ENCODE measurements at places on chromosomes 16 and 17.

DNA sequence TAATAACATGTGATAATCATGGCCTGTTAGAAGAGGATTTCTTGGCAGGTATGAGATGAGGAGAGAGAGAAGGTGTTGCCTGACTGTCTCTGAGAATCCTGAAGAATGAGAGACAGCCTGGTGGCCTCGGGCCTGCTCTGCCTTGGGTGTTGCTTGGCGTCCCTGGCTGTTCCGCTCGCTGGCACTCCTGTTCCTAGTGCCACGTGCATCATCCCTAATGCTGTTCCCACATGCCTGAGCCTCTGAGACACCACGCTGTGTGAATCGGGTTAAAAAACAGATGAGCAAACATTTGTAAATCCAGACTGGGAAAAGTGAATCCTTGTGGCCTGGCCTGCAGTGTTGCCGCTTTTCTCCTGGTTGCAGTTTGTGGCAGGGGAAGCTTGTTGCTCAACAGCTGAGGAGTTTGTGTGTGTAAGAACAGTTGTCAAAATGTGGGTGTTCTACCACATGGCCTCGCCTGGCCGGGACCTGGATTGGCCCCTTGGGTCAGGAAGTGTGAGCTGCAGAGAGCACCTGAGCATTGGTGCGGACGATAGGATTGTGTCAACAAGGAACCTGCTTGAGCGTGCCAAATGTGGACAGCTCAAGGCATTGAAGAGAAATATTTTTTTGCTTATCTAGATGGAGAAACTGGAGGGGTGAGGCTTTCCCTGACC lies 22.0 kb downstream of the UBN1 start:
- DNase-seq: no peak

GRCh38 chr16:68499006-68499405 lies 40.1 kb upstream of the ZFP90 start:
- no peak for DNase-seq

DNA sequence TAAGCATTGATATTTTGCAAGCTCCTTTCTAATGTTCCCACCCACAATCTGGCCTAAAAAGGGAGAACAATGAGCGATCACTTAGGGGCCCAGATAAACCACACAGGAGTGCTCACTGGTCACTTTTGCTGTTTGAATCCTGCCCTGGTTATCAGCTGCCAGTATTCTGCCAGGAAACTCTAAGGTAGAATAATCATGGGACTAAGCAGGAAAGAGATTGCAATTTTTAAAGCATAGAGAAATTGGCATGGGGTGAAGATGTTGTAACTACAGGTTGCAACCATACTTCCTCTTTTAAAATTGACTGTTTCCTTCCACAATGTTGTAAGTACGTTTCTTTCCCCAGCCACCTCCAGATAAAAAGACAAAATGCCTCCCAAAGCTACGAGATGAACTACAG lies 251.2 kb upstream of the CDH11 start:
- no peak for DNase-seq

- no peak for DNase-seq
Measured at GRCh38 chr17:37849617-37849972, 74.6 kb upstream of the TBC1D3K start.

DNA sequence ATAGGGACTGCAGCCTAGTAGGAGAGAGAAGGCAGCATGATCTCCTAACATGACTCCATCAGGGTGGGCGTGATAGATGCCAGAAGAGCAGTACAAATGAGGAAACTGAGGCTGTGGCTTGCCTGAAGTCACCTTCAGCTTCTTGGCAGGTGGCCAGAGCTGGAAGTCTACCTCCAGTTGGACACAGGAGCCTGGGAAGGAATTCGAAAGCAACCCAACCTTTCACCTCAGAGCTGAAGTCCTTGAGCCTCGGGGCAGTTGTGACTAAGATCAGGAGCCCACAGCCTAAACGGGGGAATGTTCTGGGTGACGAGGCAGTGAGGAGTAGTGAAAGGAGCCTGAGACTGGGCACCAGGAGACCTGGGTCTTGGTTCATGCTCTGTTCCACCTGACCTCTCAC lies 9.4 kb upstream of the SLC52A1 start:
- DNase-seq: no peak

GRCh38 chr16:71348262-71349085 lies 10.0 kb upstream of the CALB2 start:
- DNase-seq: no peak

DNA sequence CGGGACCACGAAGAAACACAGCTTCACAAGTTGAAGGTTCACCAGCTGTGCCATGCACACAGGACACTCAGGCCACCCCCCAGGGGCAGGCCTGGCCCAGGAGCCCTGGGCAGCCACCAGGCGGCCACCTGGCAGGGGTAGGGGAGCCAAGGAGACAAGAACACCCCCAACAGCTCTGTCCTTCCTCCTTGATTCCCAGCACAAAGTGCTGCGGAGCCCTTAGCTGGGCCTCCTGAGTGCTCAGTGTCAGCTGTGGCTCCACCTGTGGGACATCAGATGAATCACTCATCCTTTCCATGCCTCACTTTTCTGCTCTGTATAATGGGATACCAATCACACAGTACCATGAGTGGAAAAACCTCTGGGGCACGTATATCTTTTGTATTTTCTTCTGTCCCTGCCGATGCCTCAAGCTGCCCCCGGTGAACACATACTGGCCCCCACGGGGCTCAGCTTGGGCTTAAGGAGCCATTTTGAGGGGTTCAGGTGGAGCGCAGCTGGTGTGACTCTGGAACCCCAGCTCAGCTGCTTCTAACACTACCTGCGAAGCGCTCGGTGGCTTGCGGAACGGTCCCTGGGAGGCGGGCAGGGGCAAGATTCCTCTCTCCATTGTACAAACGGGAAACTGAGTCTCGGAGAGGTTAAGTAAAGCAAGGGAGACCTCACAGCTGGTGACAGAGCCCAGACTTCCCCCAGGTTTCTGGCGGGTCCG lies 12.0 kb downstream of the GALK1 start:
- no peak for DNase-seq

GRCh38 chr16:17245776-17246175 lies 225.0 kb downstream of the XYLT1 start:
- no peak for DNase-seq

DNA sequence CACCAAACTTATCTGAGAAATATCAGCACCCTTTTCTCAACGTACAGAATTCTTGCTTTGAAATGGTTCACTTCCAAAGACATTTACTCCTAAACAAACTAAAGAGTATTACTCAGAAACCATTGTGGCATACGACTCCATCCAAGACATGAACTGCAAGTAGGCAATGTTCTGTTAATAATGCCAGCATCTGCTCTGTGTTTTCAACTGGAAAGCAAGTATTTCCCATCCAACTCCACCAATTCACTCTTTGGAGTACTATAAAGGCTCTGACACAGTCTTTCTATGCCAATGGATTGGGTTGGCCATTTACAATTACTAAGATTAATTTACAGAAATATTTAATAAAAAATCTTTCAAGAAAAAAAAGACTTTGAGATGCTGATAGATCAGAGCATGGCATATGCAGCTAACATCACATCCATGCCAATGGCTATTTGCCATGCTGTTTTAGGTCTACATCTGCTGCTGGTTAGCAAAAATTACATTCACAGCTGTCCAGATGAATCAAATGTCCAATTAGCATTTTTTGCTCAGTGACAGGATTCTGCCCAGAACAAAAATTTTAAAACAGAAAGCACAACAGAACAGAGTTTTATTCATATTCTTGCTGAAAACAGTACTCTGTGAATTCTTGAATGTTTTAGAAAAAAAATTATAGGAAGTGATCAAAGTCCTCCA lies 65.9 kb upstream of the HLF start:
- no peak for DNase-seq

DNA sequence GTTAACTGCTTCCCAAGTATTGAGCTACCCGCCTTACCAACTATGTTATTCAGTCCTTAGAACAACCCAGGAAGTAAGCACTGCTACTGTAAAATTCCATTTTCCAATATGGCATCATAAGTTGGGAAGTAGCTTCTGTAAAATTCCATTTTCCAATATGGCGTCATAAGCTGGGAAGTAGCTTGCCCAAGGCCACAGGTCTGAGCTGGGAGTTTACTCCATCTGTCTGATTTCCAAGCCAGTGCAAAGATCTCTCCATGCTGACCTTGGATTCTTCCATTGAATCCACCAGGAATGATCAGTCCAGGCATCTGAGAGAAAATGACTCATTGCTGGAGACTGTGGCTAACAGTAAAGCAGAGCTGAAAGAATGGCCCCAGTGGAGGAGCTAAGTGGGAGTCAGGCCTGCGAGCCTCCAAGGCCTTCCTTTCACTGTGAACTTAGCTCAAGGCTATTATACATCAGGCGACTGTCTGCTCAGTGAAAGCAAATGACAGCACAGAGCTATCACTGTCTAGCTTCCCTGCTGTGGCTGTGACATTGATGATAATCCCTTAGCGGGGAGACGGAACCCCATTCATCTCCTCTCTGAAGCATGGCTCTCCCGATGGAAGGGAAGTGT lies 430.4 kb downstream of the HAPSTR1 start:
- no peak for DNase-seq

- no peak for DNase-seq
Measured at GRCh38 chr17:73118139-73118538, 25.7 kb upstream of the SLC39A11 start.

GRCh38 chr16:89431630-89432029 lies 58.7 kb downstream of the ANKRD11 start:
- no peak for DNase-seq

- DNase-seq: no peak
Measured at GRCh38 chr17:69501591-69502468, 87.3 kb downstream of the MAP2K6 start.

DNA sequence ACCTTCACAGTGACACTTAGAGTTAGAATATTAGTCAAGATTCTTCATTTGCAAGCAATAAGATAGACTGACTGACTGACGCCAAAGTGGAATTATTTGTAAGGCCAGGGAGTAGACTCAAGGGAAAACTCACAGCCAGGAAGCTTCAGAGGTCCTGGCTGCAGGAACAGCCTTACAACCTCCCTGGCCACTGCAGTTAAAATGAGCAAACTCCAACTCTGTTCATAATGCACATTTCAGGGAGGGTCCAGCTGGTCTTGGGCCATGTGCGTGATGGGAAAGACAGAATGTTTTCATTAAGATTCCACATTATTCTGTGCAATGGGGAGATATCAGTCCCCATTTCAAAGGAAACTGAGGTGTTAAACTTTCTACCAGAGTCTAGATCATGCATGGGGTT lies 9.9 kb downstream of the CAPNS2 start:
- no peak for DNase-seq

GRCh38 chr17:12789075-12789480 lies 220 bp upstream of the ARHGAP44 start:
- DNase-seq: no peak

GRCh38 chr16:68396481-68396880 lies 51.8 kb downstream of the SMPD3 start:
- DNase-seq: peak; percentile 87

DNA sequence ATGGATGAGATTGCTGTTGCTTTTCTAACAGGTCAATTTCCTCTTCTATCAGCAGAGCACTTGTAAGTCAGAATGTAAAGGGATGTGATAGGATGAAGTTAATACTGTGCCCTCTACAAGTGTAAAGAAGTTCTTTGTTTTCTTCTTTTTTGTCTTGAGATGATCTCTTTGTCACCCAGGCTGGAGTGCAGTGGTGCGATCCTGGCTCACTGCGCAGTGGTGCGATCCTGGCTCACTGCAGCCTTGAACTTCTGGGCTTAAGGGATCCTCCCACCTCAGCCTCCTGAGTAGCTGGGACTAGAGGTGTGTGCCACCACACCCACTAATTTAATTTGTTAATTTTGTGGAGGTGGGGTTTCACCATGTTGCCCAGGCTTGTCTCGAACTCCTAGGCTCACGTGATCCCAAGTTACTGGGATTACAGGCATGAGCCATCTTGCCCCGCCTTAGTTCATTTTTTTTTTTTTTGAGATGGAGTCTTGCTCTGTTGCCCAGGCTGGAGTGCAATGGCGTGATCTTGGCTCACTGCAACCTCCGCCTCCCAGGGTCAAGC lies 21.6 kb upstream of the KPNB1 start:
- no peak for DNase-seq

GRCh38 chr16:2009164-2009711 lies 383 bp downstream of the ZNF598 start:
- DNase-seq: peak; percentile 77

GRCh38 chr16:27795992-27796614 lies 246.2 kb downstream of the KATNIP start:
- peak; percentile 78 for DNase-seq

DNA sequence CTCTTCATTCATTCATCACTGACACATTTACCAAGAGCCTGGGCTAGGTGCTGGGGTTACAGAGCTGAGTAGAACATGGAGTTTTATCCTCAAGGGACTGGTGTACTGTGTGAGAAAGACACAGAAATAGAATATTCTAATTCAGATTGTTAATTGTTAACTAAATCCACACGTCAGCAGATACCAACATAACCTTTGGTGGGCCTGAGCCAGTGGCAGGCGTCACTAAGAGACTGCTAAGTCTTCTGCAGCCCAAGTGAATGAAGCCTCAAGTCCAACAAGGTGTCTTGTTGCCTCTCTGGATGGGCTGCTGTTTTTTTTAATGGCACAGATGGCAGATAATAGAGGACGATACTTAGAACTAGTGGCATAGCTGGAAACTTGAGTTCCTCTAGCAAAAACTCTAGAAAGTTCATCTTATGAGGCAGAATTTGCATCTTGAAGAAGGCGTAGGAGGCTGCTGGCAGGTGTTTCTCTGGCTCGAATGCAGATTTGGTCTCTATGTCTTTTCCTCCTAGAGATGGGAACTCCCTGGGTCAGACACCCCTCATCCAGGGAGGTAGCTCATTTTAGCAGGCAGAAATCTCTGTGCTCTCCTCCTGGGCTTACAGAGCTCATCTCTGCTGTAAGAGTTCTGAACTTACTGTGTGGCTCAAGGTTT lies 179.5 kb downstream of the NTN1 start:
- DNase-seq: no peak

DNA sequence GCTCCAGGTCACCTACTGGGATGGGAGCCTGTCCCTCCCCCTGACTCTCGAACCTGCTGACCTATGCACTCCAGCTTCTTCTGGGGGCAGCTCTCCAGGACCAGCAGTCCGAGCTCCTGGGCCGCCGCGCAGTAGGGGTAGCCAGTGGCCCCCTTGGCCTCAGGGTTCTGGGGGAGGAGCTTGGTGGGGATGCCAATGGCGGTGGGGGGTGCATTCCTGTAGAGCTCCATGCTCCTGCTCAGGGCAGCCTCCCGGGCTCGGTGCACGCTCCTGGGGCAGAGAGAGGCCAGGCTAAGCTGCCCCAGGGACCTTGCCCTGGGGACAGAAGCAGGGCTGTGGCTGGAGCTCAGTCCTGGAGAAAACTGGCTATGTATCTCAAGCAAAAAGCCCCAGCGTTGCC lies 7.7 kb upstream of the SPATA2L start:
- DNase-seq: no peak

DNA sequence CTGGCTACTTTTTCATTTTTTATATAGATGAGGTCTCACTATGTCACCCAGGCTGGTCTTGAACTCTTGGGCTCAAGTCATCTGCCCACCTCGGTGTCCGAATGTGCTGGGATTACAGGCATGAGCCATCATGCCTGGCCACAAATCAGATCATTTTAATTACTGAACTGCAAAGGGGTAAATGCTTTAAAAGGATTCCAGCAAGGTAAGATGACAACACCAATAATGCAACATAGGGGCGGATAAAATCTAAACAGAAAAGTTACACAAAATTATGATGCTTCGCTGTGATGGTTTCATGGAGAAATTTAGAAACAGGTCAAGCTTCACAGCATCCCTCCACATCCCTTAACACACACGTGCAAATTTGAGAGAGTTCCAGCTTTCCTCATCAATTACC lies 32.3 kb downstream of the AXIN1 start:
- no peak for DNase-seq

GRCh38 chr17:67685351-67685750 lies 32.4 kb upstream of the NOL11 start:
- DNase-seq: no peak

- DNase-seq: no peak
Measured at GRCh38 chr16:30085247-30085646, 6.5 kb downstream of the TBX6 start.
